ENCODE measurements at places on chromosomes 3 and 15. TPM values are rescaled to one million over a fixed set of nuclear protein-coding genes. Genes with fewer than 3 reads are reported as not detected.

GRAMD2A gene
- polyA plus RNA-seq: 0.15 TPM

DNA sequence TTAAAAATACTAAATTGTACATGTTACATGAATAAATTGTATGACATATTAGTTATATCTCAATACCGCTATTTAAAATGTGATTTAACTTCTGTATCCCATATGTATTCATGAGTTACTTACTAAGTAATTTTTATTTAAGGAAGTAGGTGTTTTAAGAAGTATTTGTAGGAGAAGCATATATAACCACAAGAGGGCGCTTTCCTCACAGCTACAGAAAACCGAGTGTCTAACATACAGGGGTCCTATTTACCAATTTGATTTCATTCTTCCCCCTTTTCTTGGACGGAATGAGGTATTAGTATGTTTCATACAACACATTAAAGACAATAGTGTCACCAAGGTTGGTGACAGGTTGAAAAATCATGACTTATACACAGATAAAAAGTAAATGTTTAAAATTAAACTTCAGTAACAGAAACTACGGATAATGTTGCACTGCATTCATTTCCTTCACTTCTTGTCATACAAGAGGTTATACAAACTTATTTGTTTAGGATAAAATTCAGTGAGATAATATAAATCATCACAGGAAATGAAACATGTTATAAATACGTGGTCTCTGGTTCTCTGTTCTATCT, 253.6 kb downstream of the MAGI1 start:
- DNase-seq: peak; percentile 85

DNA sequence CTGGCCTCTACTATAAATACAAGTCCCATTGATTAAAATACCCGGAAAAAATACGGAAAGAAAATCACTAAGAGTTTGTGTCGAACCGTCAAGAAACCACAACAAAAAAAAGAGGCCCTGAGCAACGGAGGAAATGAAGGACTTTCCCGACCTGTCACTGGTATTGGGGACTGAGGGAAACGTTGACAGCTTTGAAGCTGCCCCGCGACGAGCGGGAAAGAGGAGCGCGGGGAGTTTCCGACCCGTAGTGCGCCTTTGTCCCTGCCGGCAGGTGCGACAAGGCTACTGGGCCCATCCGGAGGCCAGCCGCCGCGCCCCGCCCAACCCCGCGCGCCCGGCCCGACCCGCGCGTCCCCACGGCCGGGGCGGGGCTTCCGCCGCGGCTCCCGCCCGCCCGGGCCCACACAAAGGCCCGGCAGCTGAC, 416 bp downstream of the PBRM1 start:
- no peak for DNase-seq

- DNase-seq: no peak
Measured at GRCh38 chr3:160278210-160278609, 53.0 kb downstream of the C3orf80 start.

DNA sequence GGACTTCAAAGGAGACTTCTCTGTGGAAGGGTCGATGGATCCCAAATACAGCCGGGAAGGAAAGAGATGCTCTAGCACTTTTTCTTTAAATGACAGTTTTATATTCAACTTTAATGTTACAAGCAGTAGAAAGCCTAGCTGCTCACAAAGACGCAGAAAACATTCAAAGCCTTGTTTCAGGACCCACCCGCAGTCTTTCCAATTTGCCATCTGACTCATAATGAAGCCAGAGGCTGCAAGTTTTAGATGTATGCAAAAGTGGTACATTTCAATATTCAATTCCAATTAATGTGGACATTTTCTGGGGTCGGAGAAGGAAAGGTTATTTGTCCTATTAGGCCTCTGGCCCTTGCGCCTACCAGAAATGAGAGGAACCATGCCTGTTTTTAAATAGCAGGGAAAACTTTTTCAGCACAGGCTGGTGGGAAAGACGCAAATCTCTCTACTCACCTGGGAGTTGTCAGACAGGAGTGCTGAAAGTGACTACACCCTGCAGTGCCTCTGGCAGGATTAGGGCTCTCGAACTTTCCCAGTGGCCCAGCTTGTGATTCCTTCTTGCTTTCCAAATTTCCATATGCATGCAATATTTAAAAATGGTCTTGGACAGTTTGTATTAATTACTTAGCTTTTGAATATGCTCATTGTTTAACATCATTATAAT, 117.4 kb upstream of the MBNL1 start:
- no peak for DNase-seq

CLDN18 gene
- not detected for polyA plus RNA-seq

GRCh38 chr15:39819533-39819932, 36.9 kb upstream of the FSIP1 start:
- no peak for DNase-seq

MAP6D1 gene
- 3.8 TPM for polyA plus RNA-seq

SPSB4 gene
- polyA plus RNA-seq: not detected

DNA sequence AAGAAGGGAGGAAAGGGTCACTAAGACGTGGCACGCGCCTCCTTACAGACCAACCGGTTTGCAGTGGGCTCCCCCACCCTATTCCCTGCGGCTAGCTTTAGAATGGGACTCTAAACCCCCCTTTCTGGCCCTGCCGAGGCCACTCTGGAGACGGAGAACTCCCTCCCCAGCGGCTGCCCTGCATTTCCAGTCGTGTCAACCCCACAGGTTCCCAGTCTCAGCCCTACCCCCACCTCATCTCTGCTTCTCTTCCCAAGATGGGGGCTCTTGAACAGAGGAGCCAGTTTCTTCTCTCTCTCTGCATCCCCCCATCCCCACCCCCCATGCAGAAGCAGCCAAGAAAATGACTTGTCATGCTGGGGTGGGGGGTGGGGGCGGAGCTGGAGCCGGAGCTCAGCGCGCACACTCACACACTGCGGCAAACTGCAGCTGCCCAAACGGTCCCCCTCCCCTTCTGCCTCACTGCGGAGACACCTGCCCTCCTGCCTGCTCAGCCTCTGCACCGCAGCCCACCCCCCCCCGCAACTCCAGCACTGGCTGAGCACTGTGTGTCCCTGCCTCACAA, 871 bp downstream of the MAP1A start:
- peak; percentile 74 for DNase-seq

DNA sequence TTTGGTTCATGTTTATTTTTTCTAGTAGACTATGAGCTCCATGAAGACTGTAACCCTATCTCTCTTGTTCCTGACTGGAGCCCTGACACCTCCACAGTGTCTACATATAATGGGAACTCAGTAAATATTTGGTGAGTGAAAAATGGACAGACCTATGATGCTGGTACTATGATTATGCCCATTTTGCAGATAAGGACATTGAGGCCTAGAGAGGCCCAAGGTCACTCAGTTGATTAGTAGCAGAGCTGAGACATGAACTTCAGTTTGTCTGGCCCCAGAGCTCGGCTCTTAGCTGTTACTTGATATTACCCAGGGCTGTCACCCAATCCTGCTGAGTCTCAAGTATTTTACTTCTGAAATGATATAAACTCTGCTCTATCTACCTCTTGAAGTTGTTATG, 5.5 kb downstream of the EFCAB12 start:
- DNase-seq: no peak

GRCh38 chr15:28974142-28974541, 88.4 kb downstream of the APBA2 start:
- DNase-seq: no peak

GRCh38 chr3:66101901-66102300, 63.2 kb upstream of the MAGI1 start:
- DNase-seq: no peak

GRCh38 chr15:45429941-45430792, 51.8 kb upstream of the GATM start:
- DNase-seq: peak; percentile 55

GRCh38 chr15:59885832-59886231, 118.3 kb upstream of the FOXB1 start:
- peak; percentile 55 for DNase-seq

DNA sequence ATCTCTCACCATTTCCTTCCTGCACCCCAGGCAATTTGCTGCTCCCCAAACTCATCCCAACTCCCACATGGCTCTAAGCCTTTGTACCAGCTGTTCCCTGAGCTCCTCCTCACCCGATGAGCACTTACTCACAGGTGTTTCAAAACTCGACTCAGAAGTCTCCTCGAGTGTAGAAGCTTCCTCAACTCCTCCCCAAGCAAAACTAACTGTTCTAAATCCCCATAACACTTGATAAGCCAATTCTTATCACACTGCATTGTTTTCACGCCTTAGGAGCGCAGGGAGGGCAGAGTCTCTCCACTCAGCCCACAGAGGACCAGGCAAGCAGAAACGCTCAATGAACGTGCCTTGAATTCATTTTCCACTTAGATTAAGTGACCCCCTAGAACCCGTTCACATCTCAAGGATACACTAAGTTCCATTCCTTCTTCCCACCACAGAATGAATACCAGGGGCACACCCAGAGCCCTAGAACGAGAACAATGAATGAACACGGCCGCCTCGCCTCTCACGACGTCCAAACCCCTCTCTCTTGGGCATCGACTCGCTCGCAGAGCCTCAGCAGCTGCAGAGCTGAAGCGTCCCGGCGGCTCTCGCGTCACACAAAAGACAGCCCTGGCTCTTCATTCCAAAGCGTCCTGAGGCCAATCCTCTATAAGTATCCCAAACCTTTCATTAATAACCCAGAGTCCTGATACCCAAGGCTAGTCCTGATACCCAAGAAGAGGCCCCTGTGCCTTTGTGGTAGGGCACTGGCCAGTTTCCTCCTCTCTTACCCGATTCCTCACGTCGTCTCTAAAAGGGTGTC, 1.1 kb downstream of the RAF1 start:
- DNase-seq: peak; percentile 45

DNA sequence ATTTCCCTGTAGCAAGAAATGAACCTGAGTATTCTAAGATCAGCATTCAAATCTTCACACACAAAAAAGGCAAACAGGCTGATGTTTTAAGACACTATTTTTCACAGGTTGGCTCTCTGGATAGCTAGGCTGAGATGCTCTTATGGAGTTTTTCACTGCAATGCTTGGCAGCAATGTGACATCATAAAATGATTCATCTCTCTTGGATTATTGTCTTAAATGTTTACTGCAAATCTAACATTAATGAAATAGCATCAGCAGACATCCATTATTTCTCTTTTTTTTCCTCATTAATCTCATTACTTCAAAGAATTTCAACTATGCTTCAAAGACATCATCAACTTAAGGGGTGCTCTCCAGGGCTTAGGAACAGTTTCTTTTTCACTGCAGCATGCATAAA, 23.6 kb upstream of the SSUH2 start:
- peak; percentile 12 for DNase-seq

ACP3 gene
- polyA plus RNA-seq: 25.3 TPM

CTXND1 gene
- 0.01 TPM for polyA plus RNA-seq

GRCh38 chr15:49379996-49380395, 43.0 kb upstream of the FGF7 start:
- no peak for DNase-seq

KLHL40 gene
- polyA plus RNA-seq: not detected

DNA sequence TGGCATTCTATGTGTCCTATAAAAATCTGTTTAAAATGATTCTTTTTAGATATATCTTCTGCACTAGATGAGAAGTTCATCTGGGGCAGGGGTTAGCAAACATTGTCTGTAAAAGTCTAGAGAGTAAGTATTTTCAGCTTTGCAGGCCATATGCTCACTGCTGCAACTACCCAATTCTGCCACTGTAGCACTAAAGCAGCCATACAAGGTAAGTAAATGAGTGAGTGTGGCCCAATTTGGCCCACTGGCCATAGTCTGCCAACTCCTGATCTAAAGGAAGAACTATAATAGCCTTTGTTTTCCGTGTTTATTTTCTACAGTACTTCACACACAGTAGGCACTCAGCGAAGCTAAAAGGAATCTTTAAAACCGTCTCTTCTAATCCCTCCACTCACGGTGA, 42.3 kb downstream of the DLG1 start:
- no peak for DNase-seq

DNA sequence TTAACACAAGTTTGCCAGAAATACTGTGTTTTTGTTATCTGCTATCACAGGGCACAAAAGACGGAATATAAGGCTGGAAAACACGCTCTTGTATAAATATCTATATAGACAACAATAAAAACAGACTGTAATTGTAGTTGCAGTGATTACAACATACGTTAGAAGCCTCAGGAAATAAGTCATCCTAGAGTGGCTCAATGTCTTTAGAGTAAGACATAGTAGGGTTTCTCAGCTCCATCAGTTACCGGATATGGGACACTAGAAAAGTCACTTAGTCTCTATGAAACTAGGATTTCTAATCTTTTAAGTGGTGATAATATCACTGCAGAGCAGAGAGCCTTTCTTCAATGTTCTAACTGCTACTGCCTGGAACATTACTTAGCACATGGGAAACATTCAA, 208.8 kb downstream of the STAG1 start:
- DNase-seq: peak; percentile 28

DNA sequence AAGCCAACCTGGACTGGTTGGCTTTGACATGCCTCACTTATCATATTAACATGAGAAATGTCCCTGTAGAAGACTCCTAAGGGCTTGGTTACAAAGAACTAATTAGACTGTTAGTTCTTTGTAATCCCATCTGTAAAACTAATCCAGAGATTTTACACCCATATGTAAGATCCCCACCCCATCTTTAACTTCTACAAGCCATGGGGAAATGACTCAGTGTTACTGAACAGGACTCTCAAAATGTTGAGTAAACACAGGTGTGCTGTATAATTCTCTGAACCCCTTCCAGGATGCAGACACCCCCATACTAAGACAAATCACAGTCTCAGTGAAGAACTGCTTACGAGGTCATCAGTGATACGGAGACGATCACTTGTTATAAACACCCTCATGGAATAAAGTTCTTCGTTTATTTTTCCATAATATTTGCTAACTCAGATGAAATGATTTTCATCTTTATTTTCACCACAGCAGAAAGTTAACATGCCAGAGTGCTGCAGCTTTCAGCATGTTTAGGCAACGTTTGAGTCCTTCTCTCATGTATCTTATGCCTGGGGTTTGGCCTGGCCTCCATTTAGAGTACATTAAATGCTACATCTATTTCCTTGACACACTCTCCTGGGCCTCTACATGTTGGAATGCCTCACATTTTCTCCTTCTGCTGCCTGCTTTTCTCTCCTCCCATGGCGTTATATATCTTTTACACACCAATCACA, 55.3 kb upstream of the LEKR1 start:
- no peak for DNase-seq

GRCh38 chr3:53880396-53881345, 1.3 kb downstream of the ACTR8 start:
- DNase-seq: peak; percentile 57

CASR gene
- not detected for polyA plus RNA-seq

All from fibroblast of lung (primary cell).